A375 (cell line): ENCODE measurements at places on chromosomes 6 and 20. TPM values are rescaled to one million over a fixed set of nuclear protein-coding genes. Genes with fewer than 3 reads are reported as not detected.

The EYA4 gene
- 34.6 and 39.3 TPM in 2 replicates for total RNA-seq

The SUPT3H gene
- 2.2 and 3.5 TPM in 2 replicates for total RNA-seq

The MAP3K7 gene
- 19.0 and 20.8 TPM in 2 replicates for total RNA-seq

The MOXD1 gene
- 3.6 and 4.1 TPM in 2 replicates for total RNA-seq

The GABRR2 gene
- total RNA-seq, result 0.24 and 0.26 TPM in 2 replicates

The COL9A3 gene
- 835 and 843 TPM in 2 replicates for total RNA-seq

The SCRT2 gene
- total RNA-seq, result not detected in 2 replicates

The GNRH2 gene
- total RNA-seq, result 0.74 and 0.94 TPM in 2 replicates
